Stimulated activated CD4-positive, alpha-beta T cell treated with anti-CD3 and anti-CD28 coated beads, TNF-alpha, amount 100 ng/mL, for 48 hours (primary cell): ENCODE measurements at places on chromosomes 7 and 10.

DNA sequence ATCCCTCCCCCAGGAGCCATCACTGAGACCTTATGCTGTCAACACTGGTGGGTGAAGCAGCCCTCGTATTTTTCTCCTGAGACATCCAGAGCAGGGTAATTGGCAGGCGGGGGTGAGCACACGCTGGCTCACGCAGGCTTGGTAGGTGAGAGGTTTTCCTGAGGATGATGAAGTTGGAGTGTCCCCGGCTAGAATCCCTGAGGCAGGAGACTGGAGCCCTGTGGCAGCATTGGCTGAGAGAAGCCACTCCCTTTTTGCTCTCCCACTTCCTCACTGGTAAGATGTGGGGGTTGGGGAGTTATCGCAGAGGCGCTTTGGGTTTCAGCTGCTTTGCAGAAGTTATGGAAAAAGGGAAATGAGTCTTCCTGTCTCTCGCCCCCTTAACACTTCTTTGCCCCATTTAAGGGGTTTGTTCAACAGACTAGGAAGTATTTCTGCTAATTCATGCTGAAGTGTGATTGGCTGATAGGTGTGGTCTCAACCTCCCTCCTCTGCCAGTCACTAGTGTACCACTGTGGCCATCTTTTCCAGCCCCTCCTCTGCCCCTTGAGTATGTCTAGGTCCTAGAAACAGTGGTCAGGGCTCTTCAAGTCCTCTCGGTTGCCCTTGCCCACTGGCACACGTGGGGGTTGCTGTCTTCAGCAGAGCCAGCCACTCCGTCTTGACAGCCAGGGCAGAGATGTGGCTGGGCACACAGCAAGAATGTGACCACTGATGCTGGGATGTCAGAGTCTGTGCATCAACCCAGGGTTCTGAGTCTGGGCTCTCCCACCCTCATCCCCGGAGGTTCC, 5.7 kb downstream of the ARPC1B start:
- DNase-seq = no peak

- no peak for DNase-seq
Observed at GRCh38 chr10:132538031-132538789, 623 bp downstream of the INPP5A start.

DNA sequence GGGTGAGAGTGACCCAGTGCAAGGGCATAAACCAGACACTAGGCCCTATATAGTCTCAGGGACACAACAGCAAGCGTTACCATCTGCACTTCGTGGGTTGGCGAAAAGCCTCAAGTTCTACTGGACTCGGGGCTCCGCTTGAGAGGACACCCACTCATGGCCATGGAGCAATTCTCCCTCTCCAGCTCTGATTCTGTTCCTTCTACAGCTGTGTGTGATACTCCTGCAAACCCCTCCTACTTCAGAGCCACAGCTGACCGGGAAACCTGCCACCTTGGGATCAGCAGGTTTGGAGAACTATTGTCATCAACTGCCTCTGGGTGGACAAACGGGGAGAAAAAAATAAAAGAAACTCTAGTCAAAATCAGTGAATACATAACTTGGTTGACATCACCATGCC, 306.9 kb downstream of the FGFR2 start:
- DNase-seq = no peak

DNA sequence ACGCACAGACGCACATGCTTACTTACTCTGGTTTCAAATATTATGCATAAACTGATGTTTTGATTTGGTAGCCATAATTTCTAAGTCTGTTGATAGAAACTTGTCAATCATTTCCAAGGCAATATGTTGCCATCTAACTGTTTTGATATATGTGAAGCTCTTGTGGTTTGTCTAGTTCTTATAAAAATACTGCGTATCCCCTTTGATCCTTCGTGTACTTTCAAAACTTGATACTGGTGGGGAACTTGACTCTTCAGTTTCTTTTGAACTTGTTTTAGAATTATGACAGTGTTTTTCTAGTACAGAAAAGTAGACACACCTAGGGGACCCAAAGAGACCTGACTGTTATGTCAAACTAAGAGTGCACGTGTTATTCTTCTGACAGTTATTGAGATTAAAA, 708.0 kb downstream of the LRMDA start:
- DNase-seq = no peak

GRCh38 chr10:131314799-131315198, 3.3 kb upstream of the TCERG1L start:
- DNase-seq = no peak

- no peak for DNase-seq
Observed at GRCh38 chr10:13862546-13863233, 275.9 kb downstream of the PRPF18 start.

- no peak for DNase-seq
Observed at GRCh38 chr7:138167869-138168296, 91.6 kb downstream of the AKR1D1 start.

- no peak for DNase-seq
Observed at GRCh38 chr7:104779888-104780287, 234.1 kb upstream of the KMT2E start.

- no peak for DNase-seq
Observed at GRCh38 chr10:88297103-88297502, 286.0 kb downstream of the RNLS start.

DNA sequence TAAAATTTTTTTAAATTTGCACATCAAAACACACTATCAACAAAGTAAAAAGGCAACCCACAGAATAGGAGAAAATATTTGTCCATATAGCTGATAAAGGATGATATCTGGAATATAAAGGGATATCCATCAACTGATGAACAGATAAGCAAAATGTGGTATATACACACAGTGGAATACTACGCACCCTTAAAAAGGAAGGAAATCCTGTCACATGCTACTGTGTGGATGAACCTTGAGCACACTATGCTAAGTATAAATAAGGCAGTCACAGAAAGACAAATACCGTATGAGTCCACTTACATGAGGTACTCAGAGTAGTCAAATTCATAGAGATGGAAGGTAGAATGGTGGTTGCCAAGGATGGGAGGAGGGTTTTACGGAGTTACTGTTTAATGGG, 37.7 kb downstream of the ARHGAP19 start:
- DNase-seq = no peak

DNA sequence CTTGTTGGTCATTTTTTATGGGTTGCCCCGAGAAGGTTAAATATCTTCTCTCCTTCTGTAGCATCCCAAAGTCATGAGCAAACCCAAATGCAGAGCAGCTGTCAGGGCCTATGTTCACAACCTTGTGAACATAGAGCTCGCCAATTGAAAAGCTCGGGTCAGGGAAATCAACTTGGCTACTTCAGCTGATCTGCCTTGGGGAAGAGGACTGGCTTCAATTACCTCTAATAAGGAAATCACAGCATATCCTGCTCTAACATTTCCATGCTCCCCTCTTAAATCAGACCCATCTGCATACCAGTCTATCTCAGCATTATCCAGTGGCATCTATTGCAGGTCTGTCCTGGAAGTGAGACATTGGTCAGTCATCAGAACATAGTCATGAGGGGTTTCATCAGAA, 105.6 kb downstream of the ANKRD26 start:
- DNase-seq = no peak

GRCh38 chr7:34138483-34138882, 233.1 kb downstream of the BMPER start:
- DNase-seq = no peak

DNA sequence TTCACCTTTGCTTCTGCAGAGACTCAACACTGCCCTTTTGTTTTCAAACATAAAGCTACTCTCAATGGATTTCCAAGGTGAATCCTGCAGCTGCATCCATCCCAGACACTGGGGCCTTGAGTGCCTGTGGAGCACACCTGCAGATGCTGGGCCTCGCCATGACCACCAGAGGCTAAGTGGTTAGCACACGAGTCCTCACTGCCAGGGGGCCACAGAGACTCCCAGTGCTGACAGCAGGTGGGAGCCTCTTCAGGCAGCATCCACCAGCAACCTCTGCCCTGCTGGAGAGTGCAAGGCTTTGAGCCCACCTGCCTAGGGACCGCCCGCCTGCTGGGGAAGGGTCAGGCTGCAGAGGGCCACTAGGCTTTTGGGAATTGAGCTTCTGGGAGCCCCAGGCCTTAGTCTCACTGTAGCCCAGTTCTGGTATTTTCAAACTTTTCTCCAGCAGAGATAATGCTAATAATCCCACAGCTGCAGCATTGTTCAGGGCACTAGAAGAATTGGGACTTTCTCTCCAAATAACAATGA, 9.4 kb upstream of the HPS1 start:
- no peak for DNase-seq

DNA sequence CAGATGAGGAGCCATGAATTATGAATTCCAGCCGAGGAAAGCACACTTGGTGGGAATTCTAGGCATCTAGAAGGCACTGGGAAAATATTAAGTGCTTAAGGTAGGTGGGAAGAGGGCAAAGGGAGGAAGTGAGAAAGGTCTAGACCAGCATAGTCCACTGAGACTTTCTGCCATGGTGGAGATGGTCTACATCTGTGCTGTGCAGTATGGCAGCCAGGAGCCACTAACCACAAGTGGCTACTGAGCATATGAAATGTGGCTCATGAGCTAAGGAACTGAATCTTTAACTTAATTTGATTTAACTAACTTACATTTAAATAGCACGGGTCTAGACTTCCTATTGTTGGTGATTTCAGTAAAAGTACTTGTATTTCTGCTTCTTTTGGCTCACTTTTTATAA, 82.5 kb upstream of the SEM1 start:
- DNase-seq = no peak
